K562 (cell line): ENCODE measurements at places on chromosomes 1 and 21. TPM values are rescaled to one million over a fixed set of nuclear protein-coding genes. Genes with fewer than 3 reads are reported as not detected.

LCA5L gene
- total RNA-seq: 2.7 and 2.9 TPM in 2 replicates

- no peaks in the 10 kb centered on the region for H3K36me3 ChIP-seq
- no peaks in the 10 kb centered on the region for H3K4me1 ChIP-seq
- H3K27ac ChIP-seq: no peak overlapping the region
- H3K27me3 ChIP-seq: no peaks in the 10 kb centered on the region
- DNase-seq: no peak
- no peak overlapping the region for H3K4me3 ChIP-seq
Measured at GRCh38 chr1:232684371-232685105, 54.6 kb upstream of the SIPA1L2 start.

- H3K4me3 ChIP-seq: no peak overlapping the region
- no peak overlapping the region for H3K27ac ChIP-seq
Measured at GRCh38 chr1:24385160-24385940, 28.2 kb downstream of the STPG1 start.

GRCh38 chr1:236509647-236510401, 14.0 kb upstream of the LGALS8 start:
- no peaks in the 10 kb centered on the region for H3K36me3 ChIP-seq
- DNase-seq: peak; percentile 28
- H3K27ac ChIP-seq: no peak overlapping the region
- no peak overlapping the region for H3K4me3 ChIP-seq
- H3K4me1 ChIP-seq: peaks cover 7% of the 10 kb centered on the region; the same call in 2 of the 3 replicates
